Activated T-cell treated with anti-CD3 and anti-CD28 coated beads, Interleukin-2, amount 50 U/mL, for 1 hour (primary cell): ENCODE measurements at places on chromosomes 4 and X.

DNA sequence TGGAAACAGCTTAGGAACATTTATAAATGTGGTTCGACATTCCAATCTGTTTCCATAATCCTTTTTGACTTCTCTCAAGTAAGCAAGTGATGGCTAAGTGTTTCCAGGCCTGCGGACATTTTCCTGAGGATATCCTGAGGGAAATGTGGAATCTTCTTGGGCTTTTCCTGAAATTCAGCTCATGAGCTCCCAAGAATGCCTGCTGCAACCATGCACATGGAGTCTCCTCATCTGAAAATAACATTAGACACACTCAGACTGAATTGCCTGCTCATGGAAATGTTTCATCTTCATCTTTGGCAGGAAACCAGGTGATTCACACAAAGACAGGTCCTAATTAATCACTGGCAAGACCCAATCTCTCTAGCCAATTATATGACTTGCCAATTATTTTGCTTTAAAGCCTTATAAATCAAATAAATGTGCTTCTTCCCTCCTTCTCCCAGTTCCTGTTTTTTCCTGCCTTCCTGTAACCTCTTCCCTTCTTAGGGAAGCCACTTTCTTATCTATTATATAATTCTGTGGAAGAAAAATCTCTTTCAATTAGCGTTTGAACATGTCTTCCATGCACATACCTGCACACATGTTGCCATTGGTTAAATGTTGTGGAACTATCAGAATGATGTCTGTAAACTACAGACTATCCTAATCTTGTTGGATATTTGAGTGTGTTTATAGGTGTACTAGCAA lies 104.6 kb upstream of the MXRA5 start:
- DNase-seq, result no peak

DNA sequence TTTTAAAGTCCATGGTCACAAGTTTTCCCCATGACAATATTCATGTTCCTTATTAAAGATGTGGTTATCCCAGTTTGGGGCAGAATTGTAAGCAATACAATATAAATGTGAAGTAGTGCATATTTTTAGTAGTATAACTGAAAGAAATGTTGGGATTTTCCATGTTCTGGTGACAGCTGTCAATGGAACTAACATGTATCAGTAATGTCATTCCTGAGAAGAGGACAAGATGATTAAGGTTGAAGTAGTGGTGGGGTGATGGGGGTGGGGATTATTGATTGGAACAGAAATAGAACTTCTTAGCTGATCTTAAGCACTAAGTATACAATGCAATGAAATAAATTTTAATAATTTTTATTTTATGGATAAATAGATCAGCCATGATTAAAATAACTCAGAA lies 81.6 kb downstream of the PDHA2 start:
- no peak for DNase-seq

DNA sequence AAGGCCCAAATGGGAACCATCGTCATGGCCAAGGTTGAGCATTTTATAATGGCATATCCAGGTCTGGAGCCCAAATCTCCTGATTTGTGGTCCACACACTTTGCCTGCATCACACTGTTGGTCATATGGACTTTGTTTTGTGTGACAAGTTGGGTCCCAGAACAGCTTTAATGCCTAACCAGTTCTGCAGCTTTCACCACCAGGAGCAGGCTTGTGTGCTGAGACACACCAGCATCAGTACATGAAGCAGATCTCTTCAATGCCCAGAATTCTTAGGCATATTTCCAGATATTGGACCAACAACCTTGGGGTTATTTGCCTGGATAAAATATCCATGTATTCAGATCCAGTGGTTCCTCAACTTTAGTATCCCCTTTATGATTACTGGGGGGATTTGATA lies 371.3 kb downstream of the FBXW7 start:
- no peak for DNase-seq

DNA sequence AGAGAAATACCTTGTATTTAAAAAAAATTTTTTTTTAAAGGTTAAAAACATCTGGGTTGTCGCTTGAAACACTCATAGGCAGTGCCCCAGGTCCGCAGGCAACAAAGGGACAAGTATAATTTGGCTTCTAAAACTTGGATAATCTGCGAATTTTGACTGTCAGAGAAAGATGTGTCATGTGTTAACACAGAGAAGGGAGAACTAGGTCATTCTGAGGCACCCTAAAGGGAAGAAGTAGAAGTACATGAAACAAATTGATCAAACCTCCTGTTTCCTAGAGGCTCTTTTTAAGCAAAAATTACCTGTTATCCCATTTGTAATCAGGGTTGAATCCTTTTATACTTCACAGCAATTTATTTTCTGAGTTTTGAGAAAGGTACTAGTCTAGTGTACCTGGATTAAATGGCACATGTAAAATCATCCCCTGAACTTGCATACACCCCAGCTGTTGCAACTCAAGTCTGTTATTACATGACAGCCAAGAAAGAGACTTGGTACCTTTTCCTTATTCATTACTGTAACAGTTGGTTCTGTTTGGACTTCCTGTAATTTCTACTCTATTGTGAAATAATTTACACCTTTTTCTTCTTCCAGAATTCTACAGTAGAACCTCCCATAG lies 1.7 kb downstream of the SRD5A3 start:
- no peak for DNase-seq

DNA sequence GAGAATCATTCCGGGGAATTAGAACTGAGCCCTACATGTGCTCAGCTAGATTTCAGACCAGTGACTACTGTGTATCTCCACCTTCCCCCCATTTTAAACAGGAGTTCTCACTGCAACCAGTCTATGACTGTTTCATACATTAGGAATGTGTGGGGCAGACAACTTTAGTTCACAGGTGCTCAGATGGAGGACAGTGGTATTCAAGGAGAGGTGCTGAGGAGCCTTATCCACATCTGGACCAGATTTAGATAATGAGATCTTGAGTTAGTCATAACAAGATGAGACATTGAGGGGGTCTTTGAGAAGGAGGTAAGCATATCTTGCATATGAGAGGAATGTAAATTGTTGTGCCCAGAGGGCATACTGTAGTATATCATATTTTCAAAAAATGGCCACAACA lies 32.8 kb upstream of the RELL1 start:
- no peak for DNase-seq

- no peak for DNase-seq
These were observed 493 bp upstream of the UCHL1 start for GRCh38 chr4:41256131-41256739.

GRCh38 chrX:65846974-65847373 lies 179.5 kb downstream of the MSN start:
- DNase-seq, result no peak

GRCh38 chr4:168659741-168660465 lies 163.1 kb downstream of the PALLD start:
- DNase-seq, result no peak

DNA sequence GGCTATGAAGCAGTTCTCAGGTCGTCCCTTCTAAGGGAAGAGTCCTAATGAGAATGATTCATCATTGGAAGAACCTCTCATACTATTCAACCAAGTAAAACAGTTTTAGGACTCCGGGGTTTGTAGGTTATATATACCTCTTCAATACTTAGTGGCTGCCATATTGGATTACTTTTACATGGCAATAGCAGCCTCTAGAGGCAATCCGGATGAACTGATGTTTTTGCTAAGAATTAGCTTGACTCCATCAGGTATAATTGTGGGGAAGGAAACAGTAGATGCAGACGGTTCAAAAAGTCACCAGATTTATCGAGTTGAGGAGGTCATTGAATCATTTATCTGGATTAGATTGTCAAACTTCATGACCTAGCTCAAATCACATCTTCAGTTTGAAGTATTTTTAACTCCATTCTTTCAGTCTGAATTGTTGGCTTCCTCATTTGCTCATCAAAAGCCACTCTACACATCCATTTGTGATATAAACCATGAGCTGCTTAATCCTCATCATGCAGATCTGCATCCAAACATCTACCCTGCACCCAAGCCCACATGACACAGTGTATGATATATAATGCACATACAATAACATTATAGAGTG lies 28.4 kb downstream of the GUCY1B1 start:
- no peak for DNase-seq

DNA sequence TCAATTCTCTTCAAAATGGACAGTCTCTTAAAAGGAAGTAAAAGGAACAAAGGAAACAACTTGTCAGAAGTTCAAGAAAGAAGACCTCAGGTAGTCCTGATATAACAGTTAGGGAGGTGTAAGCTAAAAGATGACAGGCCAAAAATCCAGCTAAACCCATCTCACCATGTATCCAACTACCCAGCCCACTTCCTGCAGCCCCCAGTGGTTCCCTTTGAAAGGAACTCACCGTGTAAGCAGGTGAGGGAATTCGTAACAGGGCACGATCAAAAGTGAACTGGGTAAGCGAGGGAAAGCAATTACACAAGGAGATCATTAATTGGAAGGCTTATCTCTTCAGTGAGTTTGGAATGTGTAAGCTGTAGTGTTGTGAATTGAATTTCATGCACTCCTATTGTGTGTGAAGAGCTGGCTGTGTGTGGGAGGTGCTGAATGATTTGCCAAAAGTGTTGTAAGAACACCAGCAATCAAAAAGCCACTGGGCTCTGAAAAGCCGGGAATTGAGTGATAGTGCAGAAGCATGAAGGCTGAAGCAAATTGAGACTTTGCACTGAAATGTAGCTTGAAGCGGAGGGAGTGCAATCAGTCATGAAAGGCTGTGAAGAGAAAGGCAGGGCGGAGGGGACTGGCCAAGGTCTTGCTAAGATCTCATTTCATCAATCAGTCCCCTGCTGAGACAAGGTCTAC lies 914.2 kb upstream of the LCORL start:
- no peak for DNase-seq

- DNase-seq, result no peak
These were observed 507 bp downstream of the MFAP3L start for GRCh38 chr4:170025523-170026252.

GRCh38 chr4:123807866-123808265 lies 411.3 kb downstream of the SPRY1 start:
- DNase-seq, result no peak

DNA sequence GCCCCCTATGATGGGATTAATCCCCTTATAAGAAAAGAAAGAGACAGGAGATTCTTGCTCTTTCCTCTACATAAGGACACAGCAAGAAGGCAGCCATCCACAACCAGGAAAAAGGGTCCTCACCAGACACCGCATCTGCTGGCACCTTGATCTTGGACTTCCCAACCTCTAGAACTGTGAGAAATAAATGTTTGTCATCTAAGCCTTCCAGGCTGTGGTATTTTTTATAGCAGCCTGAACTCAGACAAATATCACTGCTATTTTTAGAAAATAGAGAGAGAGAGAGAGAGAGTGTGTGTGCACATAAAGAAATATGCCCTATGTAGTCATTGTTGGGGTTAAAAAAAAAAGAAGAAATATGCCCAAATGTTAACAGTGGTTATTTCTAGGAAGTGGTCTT lies 104.2 kb downstream of the PAPSS1 start:
- no peak for DNase-seq

- DNase-seq, result no peak
These were observed 31.2 kb downstream of the PHEX start for GRCh38 chrX:22063284-22063683.

- DNase-seq, result no peak
These were observed 138.7 kb downstream of the AFAP1 start for GRCh38 chr4:7801001-7801400.

GRCh38 chr4:69051576-69051943 lies 44.7 kb upstream of the UGT2B7 start:
- DNase-seq, result no peak

DNA sequence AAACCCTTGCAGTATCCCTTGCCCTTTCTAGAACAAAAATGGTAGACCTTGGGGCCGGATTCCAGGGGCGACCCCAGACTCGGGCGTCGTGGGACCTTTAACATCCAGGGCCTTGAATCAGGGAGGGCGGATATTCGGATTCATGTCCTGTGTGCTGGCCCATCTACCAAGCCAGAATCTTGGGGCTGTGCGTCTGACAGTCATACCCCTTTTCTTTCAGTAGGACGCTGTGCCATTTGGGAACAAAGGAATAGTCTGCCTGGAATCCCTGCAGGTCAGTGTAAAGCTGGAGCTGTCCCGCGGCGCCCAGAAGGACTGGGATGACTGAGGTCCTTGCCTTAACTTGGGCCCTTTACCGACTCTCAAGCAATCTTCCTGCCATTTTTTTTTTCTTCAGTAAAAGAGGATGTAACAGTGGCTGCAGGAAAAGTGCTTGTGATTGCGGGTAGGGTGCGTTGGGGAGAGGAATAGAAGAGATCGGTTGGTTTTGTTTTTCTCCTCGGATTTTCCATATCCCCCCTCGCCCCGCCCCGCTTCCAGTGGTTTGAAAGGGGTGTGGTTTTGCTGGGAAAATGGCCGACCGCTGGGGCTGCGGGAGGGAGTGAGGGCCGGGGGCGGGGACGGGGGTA lies 518 bp downstream of the ARMCX1 start:
- no peak for DNase-seq

GRCh38 chr4:110247591-110247990 lies 49.2 kb upstream of the ELOVL6 start:
- DNase-seq, result no peak

GRCh38 chr4:4969298-4969697 lies 50.0 kb downstream of the CYTL1 start:
- no peak for DNase-seq

DNA sequence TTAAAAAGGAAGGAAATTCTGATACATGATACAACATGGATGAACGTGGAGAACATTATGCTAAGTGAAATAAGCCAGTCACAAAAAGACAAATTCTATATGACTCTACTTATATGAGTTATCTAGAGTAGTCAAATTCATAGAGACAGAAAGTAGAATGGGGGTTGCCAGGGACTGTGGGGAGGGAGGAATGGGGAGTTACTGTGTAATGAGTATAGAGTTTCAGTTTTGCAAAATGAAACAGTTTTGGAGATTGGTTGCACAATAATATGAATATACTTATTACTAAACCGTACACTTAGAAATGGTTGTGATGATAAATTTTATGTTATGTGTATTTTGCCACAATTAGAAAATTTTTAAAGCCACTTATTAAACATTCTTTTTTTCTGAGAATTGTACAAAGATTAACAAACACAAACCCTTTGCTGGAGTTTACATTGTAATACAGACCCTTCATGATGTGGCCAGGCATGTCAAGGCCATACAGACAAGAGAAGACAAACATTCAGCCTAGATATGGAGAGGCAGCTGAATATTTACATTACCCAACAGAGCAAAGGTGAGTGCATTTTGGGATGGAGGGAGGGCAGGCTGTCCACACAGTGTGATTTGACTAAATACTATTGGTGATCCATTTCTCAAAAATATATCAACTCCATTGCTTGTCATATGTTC lies 21.2 kb upstream of the GPC3 start:
- no peak for DNase-seq

DNA sequence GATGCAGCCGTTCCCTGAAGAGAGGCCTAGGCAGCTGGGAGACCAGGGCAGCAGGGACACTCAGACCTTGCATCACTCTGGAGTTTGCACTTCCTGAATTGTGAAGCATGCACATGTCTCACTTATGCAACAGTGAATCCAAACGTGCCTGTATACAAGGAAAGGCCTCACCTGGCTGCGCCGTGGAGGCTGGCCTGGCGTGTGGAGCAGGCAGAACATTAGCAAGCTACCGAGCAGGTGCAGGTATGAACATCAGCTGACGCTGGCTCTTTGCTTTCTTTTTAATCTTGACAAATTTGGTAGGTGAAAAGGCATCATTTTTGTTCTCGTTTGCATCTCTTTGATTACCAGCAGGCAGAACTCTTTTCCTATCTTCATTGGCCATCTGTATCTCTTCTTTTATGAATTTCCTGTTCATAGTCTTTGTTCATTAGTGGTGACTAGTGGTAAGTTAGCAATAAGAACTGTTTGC lies 37.1 kb upstream of the IRAK1 start:
- DNase-seq, result no peak
